Effector memory CD4-positive, alpha-beta T cell (primary cell): ENCODE measurements at places on chromosomes 11 and 22.

- no peak for DNase-seq
Observed at GRCh38 chr22:44592126-44592823, 94.2 kb upstream of the RTL6 start.

GRCh38 chr11:92580908-92581307, 356.3 kb downstream of the FAT3 start:
- no peak for DNase-seq

DNA sequence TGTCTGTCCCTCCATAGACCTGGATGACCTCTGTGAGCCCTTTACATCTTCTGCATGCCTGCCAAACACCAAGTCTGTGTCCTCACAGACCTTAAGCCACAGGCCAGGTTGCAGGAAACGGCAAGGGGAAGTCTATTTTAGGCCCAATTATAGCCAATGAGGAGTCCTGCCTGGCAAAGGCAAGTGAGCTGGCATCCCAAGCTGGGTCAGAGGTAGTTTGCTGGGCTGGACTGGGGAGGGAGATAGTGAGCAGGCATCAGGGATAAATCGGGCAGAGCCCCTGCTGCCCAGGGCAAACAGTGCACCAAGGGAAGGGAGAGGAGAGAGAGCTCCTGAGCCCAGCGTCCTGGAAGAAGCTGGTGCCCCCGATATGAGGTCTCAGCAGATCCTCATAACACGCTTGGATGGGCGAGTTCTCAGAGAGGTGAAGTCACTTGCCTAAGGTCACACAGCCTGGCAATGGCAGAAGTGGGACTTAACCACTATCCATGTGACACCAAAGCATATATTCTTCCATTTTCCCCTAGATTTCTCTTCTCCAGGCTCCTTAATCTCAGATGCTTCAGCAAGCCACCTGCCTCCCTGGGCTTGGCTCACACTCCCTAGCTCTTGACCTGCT, 3.7 kb upstream of the RELT start:
- no peak for DNase-seq

DNA sequence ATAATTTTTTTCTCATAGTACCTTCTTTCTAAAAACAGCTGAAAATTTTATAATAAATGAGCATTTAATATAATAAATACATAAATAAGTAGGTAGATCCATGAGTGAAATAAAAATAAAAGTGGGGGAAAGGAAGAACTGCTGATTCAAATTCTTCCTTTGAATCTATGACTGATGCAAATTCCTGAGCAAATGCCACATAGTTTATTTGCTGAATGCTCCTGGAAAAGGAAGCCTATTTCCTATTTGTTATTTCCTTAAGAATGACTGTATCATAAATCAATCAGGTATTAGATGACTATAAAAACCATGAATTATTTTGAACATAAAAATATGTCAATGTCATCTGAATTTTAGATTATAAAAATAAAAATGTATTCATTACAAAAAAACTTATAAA, 16.6 kb downstream of the BTBD10 start:
- DNase-seq: no peak
